HCT116 (cell line): ENCODE measurements at places on chromosomes 7 and 10.

DNA sequence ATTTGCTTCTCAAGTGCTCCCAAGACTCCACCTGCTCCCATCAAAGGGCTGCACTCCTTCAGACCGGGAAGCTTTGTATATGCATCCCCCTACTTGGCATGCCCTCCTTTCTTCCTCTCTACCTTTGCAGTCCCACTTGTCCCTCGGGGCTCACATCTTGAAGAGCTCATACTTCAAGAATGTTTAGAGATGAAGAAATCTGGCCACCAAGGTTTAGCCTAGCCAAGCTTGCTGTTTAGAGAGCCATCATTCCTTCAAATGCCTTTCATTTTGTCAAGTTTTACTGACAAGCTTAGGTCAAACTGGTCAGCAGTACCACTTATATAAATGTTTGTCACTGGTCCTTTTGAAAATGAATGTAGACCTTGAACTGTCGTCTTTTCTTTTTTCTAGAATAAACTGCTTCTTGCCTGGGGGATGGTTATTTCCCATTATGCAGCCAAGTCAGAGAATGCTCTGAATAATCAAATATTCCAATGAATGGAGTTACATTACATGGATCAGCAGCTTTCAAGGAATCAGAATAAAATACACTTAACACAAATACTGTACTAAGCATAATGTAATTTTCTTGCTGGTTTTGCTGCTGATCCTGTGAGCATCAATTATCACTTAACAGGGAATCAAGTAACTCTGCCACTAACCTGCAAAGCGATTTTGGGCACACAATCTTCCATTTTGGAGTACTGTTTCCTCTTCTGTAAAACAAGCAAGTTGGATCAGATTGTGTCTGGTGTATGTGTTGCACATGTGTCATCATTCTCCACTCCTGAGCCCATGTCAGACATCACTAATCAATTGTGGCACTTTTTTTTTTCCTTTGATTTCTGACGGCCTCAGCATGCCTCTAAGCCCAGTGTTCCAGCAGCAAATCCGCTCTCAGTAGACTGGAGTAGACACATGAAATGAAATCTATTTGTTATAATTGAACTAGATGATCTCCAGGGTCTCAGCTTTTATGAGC, 357.9 kb downstream of the PTEN start:
- no peaks in the 10 kb centered on the region for H3K4me1 ChIP-seq
- H3K36me3 ChIP-seq: no peaks in the 10 kb centered on the region
- no peak for DNase-seq
- H3K27me3 ChIP-seq: no peaks in the 10 kb centered on the region

- H3K36me3 ChIP-seq: no peaks in the 10 kb centered on the region
- DNase-seq: no peak
- no peak overlapping the region for H3K27ac ChIP-seq
Observed at GRCh38 chr10:2921956-2922680, 145.2 kb upstream of the PFKP start.

DNA sequence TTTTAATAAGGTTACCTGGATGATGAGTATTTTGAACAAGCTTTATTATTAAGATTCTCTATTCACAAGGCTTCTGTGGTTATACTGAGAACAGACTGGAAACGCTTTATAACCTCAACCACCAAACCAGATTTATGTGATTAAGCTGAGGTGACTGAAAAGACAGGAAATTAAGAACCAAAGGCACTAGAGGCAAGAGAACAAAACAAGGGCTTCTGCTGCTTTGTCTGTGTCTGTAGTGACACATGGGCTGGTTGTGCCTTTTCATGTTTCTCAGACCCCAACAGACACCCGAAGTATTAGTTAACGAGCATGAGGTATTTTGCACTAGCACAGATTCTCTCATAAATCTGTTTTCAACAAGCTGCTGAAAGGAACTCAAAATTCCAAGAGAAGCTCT, 64.4 kb downstream of the RAPGEF5 start:
- no peak overlapping the region for H3K4me3 ChIP-seq
- H3K4me1 ChIP-seq: no peaks in the 10 kb centered on the region
- H3K36me3 ChIP-seq: no peaks in the 10 kb centered on the region
- DNase-seq: no peak

GRCh38 chr10:13206546-13207443, 27.4 kb downstream of the UCMA start:
- peaks cover 51% of the 10 kb centered on the region for H3K36me3 ChIP-seq
- H3K27ac ChIP-seq: no peak overlapping the region
- no peak overlapping the region for H3K4me3 ChIP-seq
- no peaks in the 10 kb centered on the region for H3K4me1 ChIP-seq
- peak; percentile 13 for DNase-seq

DNA sequence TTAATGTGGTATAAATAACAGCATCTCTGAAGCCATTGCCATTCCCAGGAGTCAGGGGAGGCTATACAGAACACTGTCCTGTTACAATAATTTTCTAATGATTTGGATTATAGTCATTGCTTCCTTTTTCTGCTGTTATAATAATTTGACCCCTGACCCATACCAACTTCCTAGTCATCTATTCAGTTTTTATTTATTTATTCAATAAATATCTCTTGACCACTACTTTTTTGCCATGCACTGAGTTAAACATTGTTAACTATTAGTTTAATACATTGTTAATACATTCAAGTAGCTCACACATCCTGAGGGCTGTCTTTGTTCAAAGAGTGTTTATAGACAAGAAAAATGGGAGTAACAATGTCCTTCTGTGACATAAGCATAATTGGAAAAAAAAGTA, 235.5 kb upstream of the MEOX2 start:
- H3K4me1 ChIP-seq: no peaks in the 10 kb centered on the region
- H3K4me3 ChIP-seq: no peak overlapping the region
- no peak for DNase-seq
- no peak overlapping the region for H3K27ac ChIP-seq

DNA sequence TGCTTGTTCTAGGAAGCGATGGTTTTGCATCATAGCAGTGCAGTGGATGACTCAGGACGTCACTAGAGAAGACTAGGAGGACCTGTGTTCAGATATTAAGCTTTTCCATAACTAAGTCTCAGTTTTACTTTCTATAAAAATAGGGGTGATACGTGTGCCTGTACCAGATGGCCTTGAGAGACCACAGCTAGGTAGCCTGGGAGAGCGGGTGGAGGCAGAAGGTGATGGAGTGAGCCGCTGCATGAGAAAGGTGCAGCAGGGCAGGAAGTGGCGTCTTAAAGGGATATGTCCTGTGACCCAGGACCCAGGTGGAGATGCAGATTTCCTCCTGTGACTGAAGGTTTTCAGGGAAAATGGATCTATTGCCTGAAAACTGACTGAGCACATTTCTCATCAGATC, 304.9 kb downstream of the CDC14C start:
- no peaks in the 10 kb centered on the region for H3K27me3 ChIP-seq
- H3K27ac ChIP-seq: no peak overlapping the region
- H3K4me1 ChIP-seq: no peaks in the 10 kb centered on the region
- H3K4me3 ChIP-seq: no peak overlapping the region
- DNase-seq: no peak

DNA sequence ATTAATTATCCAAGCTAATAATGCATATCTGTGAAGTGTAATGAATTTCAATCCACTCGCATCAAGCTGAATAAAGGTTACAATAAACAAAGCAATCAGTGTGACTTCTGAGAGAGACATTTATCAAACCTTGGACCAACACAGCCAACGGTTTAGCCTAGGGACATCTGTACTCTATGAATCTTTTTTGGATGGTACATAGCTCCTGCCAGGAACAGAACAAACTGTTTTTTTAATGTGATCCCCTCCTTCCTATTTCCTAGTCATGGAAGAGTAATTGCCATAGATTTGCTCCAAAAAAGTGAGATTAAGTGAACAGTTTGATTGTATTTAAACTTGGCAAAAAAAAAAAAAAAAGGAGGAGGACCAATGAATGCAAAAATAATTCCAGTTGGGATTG, 11.2 kb upstream of the NRCAM start:
- no peaks in the 10 kb centered on the region for H3K36me3 ChIP-seq
- no peaks in the 10 kb centered on the region for H3K27me3 ChIP-seq
- H3K4me1 ChIP-seq: no peaks in the 10 kb centered on the region

DNA sequence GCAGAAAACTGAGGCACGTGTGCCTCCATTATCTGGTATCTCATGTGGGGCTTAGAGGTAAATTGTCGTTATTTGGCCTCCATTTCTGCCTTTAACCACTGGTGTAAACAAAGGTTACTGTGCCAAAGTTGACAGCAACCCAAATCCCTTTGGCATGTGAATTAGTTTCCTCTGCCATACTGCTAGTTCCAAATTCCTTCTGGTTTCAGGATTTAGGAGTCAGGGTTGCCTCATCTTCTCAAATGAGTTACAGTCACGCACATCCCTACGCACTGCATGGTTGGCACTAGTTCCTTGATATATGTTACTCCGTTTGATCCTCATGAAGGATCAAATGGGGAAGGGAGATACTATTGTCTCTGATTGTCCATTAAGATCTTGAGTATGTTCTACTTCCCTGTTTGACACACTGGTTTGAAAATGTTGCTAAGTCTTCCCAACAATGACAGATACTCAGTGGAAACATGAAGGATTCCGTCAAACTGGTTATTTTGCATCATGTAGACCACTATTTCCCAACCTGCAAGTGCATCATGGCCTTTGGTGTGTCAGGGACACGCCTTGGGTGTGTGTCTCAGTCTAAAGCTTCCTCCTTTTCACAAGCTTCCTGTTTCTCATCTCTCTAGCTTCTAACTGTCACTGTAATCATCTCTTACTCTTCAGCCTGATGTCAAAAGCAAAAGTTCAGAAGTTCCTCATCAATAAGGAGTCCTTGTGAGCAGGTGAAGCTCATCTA, at the start of gene LIPN:
Gene LIPN (plus strand): TSS at position 655 of the 736 bp plus-strand sequence. CDS start 1,386 bp downstream, outside the sequence.
- no peak for DNase-seq
- no peaks in the 10 kb centered on the region for H3K4me1 ChIP-seq
- H3K27me3 ChIP-seq: no peaks in the 10 kb centered on the region
- H3K36me3 ChIP-seq: no peaks in the 10 kb centered on the region

GRCh38 chr7:90994601-90995000, 269.6 kb upstream of the FZD1 start:
- H3K27me3 ChIP-seq: no peaks in the 10 kb centered on the region
- no peaks in the 10 kb centered on the region for H3K4me1 ChIP-seq
- no peak overlapping the region for H3K4me3 ChIP-seq
- no peak for DNase-seq

DNA sequence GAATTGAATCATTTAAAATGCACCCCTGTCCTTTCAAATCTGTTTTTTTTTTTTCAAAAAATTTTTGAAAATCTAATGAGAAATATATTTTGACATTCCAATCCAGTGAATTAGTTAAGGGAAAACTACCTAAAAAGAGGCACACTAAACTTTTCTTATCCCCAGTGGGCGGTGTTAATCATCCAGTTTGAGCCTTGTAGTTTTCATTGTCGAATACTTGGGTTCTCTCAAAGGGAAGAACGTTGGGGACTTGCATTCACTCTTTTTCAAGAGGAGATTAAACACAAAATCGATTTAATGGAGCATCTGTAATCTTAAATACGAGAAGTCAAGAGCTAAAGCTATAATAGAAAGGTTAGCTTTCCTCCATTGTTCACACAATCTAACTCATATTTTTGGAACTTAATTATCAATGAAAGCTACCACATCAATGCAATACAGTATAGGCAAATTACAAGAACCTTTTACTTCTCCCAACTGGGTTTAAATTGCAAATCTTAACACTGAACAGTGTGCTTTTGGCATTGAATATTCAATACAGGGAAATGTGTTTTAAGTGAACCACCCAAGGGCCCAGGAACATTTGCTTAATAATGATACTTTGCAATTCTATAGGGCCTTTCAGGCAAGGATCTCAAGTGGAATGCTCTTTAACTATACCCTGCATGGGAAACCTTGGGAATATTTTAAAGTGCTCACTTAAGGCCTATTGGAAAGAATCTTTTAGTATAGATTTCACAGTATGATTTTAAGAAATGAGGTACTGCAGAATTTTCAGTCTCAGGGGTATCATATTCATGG, 13.1 kb upstream of the SP8 start:
- H3K27ac ChIP-seq: no peak overlapping the region
- H3K27me3 ChIP-seq: no peaks in the 10 kb centered on the region; the same call in 1 of the 2 replicates
- H3K4me1 ChIP-seq: peaks cover 13% of the 10 kb centered on the region
- no peak overlapping the region for H3K4me3 ChIP-seq
- DNase-seq: no peak

DNA sequence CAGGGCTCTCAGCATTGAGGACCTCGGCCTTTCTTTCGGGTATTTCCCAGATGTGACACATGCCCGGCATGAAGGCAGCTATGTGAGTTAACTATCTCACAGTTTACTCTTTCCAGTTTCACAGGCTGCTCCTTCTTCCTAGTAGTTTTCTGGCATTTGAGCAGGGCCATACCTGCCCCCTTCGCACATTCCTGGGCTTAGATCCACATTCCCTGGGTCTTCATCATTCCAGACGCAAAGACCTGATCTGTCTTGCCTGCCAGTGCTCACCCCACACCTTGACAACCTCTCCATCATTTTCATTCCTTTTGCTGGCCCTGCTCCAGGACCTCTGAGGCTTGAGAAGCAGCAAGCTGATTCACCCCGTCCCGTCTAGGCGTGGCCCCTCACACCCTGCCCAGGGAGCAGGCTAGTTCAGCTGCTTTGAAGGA, 227.5 kb downstream of the WDR11 start:
- H3K4me1 ChIP-seq: no peaks in the 10 kb centered on the region
- no peaks in the 10 kb centered on the region for H3K36me3 ChIP-seq
- peaks cover 33% of the 10 kb centered on the region for H3K27me3 ChIP-seq
- no peak overlapping the region for H3K4me3 ChIP-seq
- H3K27ac ChIP-seq: no peak overlapping the region

DNA sequence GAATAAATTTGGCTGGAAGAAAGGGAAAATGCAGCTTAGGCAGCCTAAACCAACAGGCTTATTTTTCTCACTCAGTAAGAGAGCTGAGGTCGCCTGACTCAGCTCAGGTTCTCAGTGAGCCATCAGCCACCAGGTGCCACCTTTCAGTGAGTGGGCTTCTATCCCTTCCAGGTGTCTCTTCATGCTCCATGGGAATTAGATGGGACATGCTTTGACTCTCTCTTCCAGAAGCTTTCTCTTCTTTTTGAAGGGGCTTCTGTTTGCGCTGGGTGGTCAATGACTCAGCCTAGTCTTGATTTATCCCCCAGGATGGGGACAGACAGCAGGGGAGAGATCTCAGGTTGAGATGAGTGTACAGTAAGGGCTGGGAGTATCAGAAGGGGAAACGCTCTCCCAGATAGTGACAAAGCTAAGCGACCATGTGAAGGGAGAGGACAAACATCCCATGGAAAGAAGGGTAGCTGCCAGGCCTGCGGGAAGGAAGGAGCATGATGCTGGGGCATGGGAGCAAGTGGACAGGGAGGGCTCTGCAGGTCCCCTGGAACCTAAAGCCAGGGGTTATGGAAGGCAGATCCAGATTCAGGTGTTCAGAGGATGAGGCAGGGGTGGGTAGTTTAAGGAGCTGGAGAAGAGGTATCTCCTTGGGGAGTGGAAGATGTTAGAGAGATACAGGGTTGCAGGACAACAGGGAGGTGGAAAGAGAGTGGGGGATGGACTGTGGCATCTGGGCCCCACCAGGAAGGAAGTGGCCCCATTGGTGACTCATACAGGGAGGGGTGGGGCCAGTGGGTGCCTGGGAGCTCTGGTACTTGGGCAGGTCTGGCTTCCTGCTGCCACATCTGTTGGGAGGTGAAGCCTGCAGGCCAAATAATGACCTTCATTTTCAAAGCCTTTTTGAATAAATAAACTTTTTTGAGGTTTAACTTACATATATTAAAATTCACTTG, 32.5 kb downstream of the OGDH start:
- H3K4me3 ChIP-seq: peak overlapping the region; percentile 40
- no peaks in the 10 kb centered on the region for H3K27me3 ChIP-seq
- peak; percentile 74 for DNase-seq
- H3K4me1 ChIP-seq: peaks cover 68% of the 10 kb centered on the region
- peak overlapping the region; percentile 98 for H3K27ac ChIP-seq

- peak overlapping the region; percentile 94 for H3K27ac ChIP-seq
- H3K36me3 ChIP-seq: no peaks in the 10 kb centered on the region
- peaks cover 68% of the 10 kb centered on the region for H3K4me1 ChIP-seq
- H3K4me3 ChIP-seq: no peak overlapping the region
- no peak for DNase-seq
- no peaks in the 10 kb centered on the region for H3K27me3 ChIP-seq
Observed at GRCh38 chr10:90226517-90226916, 525.1 kb downstream of the KIF20B start.
